Activated effector memory CD4-positive, alpha-beta T cell treated with Interleukin-2 at 50 U/mL for 16 hours (primary cell): ENCODE measurements at places on chromosomes 7 and 10.

GRCh38 chr10:126844406-126844805, 60.8 kb upstream of the DOCK1 start:
- no peak for DNase-seq

- DNase-seq, result peak; percentile 61
Observed at GRCh38 chr7:76302347-76303201, at the start of gene HSPB1. TSS of gene HSPB1 (plus strand) at chr7:76302673. CDS start at chr7:76302713, 40 bp downstream.

- no peak for DNase-seq
Observed at GRCh38 chr10:1449021-1449420, 288.3 kb downstream of the ADARB2 start.

DNA sequence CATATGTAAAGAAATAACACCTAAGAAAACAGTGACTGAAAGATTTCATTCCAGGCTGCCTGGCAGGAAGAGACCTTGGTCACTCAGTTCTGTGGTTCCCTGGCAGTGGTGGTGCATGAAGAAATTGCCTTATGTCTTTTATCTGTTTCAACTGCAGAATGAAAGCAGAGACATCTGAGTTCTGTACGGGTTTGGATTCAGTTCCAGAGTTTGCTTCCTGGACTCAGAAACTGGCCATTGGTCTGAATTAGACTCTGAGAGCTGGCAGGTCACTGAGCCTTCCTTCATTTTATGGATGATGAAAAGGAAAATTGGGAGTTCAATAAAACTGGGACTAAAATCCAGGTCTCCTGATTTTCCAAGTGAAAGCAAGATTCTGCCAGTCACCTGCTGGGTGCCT, 428.9 kb upstream of the AUTS2 start:
- DNase-seq, result no peak

- DNase-seq, result no peak
Observed at GRCh38 chr10:44388641-44389040, 3.7 kb upstream of the CXCL12 start.

DNA sequence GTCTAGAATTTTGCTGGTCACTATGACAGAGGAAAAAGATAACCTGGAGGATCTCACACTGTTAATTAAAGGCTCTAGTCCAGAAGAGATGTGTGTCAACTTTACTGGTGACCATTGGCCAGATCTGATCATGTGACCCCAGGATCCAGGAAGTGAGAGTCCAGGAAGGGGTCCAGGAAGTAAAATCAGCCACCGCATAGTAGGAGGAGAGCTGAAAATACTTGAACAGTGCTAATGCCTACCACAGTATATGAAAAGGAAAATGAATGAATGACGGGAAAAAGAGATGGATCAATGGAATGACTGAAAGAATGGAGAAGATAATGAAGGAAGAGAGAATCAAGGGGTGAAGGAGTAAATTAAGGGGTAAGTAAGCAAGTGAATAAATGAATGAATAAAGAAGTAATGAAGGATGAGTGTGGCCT, 415.3 kb downstream of the RPS24 start:
- DNase-seq, result no peak

DNA sequence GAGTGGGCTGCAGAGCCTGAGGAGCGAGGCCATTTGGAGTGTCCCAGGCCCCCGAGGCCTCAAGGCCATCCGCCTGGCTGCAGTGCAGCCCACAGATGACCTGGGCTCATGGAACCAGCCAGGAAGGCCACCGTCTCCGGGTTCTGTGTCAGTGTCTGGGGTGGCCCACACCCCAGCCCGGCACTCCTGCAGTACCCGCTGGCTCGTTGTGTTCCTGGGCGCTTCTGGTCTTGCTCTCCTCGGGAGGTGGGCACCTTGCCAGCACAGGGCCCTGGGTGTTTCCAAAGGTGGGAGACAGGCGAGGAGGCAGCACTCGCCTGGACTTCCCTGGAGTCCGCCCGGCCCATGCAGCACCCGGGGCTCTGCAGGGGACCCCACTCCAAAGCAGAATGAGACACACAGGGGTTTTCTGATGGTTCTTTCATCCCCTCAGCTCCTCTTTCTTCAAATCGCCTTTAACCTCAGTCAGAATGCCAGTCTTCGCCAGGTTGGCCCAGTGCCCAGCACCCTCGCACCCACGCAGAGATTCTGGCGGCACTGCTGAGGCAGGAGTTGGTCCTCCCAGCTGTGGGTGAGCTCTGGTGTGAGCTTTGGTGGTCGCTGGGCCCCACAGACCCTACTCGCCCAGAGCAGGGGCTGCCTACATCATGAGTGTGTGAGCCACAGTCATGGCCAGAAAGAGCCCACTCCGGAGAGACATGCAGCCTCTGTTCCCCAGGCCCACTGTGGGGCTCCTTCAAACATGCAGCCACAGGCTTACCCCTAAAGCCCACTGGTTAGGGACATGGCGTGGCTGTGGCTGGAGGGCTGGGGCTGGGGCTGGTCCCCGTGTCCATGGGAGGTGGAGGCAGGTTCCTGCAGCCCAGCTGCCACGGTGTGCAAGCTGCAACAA, 155.7 kb downstream of the EBF3 start:
- DNase-seq, result no peak
